C1 segment of cervical spinal cord (tissue), 14 donors: ENCODE measurements at places on chromosomes 16 and 17.
A peak's percentile ranks its signal among the peaks of the same experiment; 100 is the strongest.

GRCh38 chr16:3590736-3591435, 13.7 kb upstream of the NLRC3 start:
- DNase-seq = no peak

DNA sequence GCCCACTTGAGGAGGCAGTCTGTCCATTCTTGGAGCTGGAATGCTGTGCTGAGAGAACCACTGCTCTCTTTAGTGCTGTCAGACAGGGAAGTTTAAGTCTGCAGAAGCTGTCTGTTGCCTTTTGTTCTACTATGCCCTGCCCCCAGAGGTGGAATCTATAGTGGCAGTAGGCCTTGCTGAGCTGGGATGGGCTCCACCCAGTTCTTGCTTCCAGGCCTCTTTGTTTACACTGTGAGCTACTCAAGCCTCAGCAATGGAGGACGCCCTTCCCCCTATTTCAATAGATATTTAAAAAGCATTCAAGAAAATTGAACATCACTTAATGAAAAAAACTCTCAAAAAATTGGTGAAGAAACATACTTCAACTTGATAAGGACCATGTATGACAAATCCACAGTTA, 313.5 kb downstream of the PHKB start:
- no peak for DNase-seq

DNA sequence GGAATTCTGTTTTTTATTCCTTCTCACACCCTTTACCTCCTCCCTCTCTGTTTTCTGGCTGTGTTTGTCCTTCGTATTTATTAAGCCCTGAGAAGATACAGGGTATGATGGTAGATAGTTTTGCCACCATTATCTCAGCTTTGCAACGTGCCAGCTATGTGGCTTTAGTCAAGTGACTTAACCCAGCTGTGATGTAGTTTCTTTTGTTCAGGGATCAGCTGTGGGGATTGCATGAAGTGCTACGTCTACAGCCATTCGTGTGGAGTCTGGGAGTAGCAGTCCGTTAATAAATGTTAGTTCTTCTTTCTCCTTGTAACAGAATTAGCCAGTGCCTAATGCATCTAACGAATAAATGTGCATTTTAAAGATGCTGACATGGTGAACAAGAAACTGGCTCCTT, 128.4 kb downstream of the HAPSTR1 start:
- no peak for DNase-seq

DNA sequence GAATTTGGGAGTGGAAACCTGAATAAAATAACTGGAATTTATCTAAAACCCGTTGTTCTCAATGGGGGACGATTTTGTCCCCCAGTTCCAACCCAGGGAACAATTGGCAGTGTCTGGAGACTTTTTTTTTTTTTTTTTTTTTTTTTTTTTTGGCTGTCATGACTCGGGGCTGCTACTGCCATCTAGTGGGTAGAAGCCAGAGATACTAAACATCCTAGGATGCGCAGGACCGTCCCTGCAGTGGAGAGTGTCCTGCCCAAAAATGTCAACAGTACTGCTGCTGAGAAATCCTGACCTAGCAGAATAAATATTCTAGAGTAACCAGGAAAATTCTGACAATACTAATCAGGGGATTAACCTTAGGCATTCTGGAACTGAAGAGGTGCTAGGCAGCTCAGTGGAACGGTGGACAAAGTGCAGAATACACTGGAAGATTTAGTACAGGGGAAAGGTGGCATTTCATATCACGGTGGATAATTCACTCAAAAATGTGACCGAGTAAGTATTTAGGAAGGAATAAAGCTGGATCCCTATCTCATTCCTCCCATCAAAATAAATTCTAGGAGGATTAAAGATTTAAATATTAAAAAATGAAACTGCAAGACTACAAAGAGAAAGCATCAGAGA, 107.6 kb downstream of the SPECC1 start:
- DNase-seq = peak; percentile 59

DNA sequence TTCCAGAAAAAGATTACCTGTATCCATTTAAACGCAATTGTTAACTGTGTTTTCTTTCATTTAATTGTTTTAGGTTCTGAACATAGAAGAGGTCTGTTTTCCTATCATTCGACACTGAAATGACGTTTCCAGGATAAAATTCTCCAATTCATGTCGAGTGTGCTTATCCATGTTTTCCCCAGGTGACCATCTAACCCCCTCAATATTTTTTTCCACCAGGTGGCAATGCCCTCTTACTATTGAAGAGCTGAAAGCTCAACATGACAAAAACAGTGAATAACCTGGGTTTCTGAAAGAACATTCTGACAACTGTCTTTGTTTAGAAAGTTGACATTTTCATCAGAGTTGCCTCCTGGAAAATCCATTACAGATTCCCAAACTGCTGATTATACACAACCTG, 948.7 kb downstream of the KCNJ2 start:
- no peak for DNase-seq

DNA sequence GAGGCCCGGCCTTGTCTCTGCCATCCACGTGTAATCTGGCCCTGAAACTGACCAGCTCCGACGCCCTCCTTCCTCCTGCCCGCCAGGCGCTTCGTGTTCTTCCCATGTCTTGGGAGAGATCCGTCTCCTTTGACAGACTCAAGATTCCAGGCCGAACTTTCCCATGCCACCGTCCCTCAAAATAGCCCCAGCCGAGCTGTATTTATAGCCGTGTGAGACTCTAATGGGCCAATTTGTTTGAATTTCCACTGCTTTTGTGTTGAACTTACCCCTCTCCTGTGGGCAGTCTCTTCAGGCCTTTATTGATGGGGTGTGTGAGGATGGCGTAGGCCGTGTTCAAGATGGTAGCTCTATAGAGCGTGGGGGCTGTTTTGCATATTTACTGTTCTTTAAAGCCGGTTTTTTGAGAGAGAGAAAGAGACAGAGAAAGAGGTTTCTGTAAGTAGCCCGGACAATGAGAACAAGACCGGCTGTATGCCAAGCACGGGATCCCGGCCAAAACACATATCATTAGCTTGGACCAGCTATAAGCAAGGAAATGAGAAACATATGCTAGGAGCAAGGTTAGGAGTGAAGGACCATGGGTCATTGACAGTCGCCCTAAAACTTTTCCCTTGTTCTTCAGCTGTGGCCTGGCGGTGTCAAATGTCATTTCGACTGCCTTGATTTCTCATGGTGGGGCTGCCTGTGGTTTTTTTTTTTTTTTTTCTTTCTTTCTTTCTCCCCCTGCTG, 124.5 kb upstream of the ZFHX3 start:
- no peak for DNase-seq

DNA sequence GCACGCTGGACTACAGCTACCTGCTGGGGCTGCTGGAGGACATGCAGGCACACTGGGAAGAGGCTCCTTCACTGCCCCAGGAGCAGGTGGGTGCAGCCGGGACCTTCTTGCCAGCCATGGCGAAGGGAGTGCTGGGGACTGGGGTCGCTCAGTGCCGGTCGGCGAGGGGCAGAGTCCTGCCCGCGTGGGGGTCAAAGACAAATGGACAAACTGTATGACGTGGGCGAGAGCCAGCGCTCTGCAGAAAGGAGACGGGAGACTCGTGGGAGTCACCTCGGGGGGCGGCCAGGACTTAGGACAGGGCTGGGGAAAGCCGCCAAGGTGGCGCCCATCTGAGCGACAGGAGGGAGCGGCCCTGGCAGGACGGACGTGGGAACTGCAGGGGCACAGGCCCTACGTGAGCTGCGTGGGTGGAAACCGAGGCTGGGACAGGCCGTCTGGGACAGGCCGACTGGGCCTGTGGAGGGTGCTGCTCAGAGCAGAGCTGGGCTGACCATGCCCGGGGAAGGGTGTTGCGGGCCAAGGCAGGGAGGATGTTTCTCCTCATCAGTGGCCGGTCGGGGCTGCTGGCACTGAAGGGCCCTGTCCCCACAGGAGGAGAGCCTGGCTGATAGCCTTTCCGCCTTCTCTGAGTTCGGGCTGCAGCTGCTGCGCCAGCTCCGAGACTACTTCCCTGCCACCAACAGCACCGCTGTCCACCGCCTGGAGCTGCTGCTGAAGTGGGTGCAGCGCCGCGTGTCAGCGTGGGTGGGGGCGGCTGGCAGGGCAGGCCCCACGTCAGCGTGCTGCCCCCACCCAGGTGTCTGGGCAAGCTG, 8.0 kb downstream of the TSR3 start:
- no peak for DNase-seq

GRCh38 chr17:58331815-58332777, 3.5 kb upstream of the TSPOAP1 start:
- DNase-seq = peak; percentile 62

GRCh38 chr16:26281381-26282110, 589.8 kb downstream of the HS3ST4 start:
- no peak for DNase-seq

GRCh38 chr17:45934044-45934979, 40.0 kb downstream of the MAPT start:
- no peak for DNase-seq

DNA sequence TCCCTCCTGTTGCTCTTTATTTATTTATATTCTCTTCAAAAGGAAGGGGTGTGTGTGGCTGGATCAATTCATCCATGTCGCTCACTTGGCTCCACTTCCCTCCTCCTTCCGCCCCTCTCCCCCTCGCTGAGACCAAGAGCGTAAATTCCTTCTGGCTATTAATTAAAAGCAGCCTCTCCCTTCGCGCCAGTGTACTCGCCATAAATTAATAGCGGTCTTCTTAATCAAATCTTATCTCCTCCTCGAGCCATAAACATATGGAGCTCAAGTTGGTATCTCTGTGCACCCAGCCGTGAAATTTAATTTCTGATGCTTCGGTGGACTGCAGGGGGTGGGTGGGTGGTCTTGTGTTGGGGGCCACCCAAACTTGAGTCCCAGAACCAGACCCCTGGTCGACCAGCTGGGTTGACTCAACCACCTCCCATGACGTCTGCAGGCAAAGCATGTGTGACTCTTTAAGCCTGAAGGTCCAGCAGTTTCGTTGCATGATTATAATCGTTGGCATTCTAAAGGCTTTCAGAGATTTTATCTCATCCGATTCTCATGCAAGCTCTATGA, 57.9 kb downstream of the SDK2 start:
- no peak for DNase-seq

DNA sequence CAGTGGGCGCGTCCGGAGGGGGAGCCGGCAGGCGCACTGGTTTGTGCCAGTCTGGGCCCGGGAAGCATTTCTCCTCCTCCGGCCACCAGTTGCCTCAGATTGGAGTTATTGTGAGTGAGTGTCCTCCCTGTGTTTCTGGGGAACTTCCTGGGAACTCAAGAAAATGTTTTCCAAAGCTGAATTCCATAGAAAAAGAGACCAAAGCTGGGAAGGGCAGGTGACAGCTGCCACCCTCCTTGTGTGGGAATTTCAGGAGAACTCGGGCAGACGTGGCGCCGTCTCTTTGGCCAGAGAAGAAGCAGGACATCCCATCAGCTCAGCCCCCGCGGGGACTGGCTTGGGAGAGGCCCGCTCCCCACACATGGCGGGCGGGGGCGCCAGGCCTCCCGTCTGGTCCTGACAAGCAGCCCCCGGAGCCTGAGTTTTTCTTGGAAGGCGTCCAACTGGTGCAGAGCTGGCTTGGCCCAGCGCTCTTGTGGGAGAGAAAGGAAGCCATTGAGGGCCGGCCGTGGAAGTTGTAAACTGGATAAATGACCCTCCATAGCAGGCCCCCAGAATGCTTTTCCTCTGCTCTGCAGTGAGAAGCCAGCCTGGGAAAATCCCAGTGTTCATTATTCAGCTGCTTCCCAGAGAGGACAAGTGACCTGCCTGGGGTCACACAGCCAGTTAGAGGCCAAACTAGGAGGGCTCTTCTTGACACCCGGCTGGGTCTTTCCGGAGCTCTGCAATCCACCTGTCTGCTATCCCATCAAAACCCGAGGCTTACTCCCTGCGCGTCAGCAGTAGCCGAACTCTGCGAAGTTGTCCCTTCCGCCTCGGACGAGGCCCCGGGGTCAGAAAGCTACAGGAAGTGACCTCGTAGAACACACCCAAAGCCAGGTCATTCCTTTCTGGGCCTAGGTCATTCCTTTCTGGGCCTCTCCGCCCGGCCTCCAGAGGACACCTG, 39.2 kb upstream of the GSE1 start:
- DNase-seq = no peak

- DNase-seq = no peak
Measured at GRCh38 chr16:69918241-69918640, 32.9 kb upstream of the CLEC18A start.

GRCh38 chr17:47733674-47734410, 806 bp downstream of the TBX21 start:
- DNase-seq = no peak

DNA sequence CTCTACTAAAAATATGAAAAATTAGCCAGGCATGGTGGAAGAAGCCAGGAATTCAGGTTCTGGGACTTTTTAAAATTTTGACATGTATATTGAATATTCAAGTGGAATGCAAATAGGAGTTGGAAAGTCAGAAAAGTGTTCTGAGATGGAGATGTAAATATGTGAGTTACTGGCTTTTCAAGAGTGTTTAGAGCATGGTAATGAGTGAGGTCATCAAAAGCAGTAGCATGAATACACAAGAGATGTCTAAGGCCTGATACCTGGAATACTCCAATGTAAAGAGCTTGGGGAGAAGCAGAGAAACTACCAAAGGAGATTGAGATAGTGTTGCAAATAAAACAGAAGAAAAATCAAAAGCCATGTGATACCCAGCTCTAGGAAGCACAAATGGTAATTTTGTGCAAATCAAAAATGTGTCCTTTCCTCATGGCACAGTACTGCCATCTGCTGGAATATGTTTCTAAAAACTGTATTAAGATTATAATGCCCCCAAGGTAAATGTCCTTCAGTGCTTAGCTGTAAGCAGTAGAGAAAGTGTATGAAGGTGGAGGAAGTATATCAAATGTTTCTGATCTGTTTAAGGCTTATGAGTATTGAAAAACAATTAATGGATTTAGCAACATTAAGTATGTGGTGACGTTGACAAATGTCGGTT, 908.4 kb downstream of the KCNJ18 start:
- no peak for DNase-seq

- DNase-seq = no peak
Measured at GRCh38 chr16:46737621-46738214, 10.4 kb downstream of the MYLK3 start.

- no peak for DNase-seq
Measured at GRCh38 chr16:58264961-58265479, 29.8 kb downstream of the PRSS54 start.

DNA sequence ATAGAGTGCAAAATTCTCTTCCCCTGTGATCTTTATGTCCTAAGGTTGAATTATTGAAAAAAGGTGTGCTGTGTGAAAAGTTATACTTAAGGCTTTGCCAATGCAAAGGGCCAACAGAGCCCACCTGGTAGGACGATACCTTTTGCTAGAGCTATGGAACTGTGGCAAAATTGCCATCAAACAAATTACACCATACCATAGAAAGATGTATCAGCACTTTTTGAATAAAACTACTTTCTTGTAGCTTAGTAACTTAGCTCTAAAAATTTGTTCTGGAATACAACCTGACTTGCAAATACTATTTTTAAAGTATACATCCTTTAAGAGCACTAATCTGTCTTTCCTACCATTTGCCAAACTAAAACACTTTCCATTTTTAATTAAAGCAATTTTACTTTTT, 147.2 kb upstream of the ERCC4 start:
- no peak for DNase-seq

GRCh38 chr16:27665881-27666280, 115.9 kb downstream of the KATNIP start:
- no peak for DNase-seq

GRCh38 chr17:1413281-1413791, 13.3 kb upstream of the YWHAE start:
- DNase-seq = no peak
